ENCODE measurements at places on chromosomes 2 and 18.

- no peak for DNase-seq
Measured at GRCh38 chr2:47222826-47223554, 67.9 kb upstream of the STPG4 start.

DNA sequence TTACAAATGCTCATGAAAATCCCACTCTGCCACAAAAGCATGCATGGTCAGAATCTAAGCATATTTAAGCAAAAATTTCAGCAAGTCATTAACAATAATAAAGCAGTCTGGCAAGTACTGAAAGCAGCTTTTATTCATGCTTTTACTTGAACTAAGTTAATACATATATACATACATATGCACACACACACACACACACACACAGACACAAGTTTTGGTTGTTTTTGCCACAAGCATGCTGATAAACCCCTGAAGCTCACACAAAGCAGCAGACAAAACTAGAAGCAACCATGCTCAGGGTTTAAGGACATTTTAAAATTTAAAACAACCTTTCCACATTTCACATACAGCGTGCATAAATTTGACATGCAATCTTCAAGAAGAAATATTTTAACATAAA, 819.1 kb upstream of the FSHR start:
- no peak for DNase-seq

DNA sequence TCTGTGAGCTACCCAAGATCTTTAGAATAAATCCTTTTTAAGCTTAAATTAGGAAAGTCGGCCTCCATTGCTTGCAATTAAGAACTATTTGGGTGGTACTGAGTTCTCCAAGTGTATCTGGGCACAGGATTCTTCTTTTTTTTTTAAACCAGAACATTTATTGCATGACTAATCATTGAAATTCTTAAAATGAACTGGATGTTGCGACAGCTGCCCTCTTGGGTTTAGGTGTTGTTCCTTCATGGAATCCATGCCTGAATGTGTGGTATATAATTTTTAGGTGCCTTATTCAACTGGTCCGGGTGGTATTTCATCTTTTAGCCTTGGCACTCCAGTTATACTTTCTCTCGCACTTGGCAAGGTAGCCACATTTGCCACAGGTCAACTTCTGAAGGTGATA, 14.5 kb upstream of the KCNK3 start:
- DNase-seq = no peak

- DNase-seq = no peak
Measured at GRCh38 chr2:143732076-143732475, 602.9 kb downstream of the ARHGAP15 start.

DNA sequence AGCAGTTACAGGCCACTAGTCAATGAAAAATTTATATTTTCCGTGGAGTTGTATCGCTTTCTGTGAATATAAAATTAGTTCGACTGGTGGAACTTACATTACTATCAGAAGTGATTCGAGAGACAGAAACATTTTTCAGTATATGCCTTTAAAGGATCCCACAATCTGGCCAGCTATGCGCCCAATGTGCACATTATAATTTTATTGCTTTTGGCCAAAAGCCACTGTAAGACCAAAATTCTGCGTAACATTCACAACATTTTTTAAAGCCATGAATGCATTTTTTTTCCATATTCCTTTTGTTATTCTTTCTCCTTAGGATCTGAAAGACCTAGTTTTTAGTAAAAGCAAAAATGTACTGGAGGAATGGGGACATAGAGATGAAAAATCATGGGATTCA, 131.0 kb upstream of the CHAC2 start:
- DNase-seq = no peak

DNA sequence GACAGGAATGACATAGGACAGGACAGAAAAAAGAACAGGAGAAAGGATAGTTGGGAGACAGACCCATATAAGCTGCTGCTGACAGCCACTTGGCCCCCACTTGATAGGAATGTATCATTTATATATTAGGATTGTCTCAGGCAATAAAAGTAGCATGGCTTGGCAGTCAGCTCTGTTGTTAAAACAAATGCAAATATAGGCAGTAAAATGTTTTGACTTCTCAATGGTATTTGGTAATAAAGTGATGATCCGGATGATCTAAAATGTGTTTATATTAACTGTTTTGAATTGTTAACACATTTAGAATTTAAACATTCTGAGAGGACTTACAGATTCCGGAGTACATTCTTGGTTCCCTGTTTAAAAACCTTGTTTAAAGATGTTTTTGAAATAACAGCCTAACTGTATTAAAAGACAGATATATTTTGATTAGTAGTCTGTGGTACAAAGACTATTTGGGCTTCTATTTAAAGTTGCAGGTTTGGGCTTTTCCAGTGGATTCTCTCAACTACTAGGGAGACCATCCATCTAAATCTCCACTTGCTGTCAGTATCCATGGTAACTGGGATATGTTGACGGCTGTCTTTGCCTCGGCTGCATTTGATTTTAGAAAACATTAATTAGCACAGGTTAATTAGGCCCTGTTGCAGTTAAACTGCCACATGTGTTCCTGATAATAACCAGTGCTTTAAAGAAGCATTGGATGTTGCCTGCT, 147.6 kb downstream of the ESCO1 start:
- DNase-seq = no peak

DNA sequence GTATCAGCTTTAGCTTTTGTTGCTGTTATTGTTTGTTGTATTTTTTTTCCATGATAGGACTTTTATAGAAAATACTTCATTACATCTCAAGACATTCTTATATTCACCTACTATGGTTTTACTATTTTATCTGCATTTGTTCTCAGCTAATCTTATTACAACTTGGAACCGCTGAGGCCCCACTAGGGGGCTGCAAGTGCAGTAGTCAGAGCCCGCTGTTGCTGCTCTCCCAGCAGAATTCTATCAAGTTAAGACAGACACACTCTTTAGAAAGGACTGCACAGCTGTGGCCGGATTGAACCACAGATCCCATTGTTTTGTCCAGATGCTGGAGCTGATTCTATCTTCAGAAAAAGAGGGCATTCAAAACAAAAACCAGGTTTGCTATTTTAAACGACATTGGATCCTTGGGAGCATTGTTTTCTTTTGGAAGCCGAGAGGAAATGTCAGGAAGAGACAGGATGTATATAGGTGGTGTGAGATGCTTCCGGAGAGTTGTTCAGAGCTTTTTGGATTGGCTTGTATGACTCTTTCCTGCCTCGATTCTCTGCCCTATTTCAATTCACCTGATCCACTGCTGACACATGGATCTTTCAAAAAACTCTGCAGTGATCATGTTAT, 105.7 kb upstream of the GAREM1 start:
- no peak for DNase-seq

DNA sequence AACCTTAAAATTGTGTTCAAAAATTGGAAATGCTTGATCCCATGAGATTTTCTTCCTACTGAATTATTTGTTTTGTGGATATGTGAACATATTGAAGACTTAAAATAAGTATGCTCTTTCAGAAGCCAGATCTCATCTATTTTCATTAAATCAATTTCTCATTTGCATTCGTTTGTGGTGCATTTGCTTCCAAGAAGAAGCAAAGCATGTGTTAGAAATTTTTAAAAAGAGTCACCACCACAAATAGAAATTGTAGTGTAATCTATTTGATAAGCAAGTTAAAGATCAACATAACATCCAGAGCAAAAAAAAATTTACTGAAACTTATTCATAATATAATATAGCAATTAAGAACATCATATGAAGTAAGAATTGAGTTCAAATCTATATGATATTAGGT, 300.9 kb upstream of the SYT4 start:
- DNase-seq = no peak

GRCh38 chr2:30362468-30363081, 84.5 kb upstream of the LCLAT1 start:
- DNase-seq = no peak

GRCh38 chr2:70565039-70565731, 11.6 kb upstream of the TGFA start:
- DNase-seq = no peak

- no peak for DNase-seq
Measured at GRCh38 chr2:163703386-163703785, 32.4 kb downstream of the FIGN start.

DNA sequence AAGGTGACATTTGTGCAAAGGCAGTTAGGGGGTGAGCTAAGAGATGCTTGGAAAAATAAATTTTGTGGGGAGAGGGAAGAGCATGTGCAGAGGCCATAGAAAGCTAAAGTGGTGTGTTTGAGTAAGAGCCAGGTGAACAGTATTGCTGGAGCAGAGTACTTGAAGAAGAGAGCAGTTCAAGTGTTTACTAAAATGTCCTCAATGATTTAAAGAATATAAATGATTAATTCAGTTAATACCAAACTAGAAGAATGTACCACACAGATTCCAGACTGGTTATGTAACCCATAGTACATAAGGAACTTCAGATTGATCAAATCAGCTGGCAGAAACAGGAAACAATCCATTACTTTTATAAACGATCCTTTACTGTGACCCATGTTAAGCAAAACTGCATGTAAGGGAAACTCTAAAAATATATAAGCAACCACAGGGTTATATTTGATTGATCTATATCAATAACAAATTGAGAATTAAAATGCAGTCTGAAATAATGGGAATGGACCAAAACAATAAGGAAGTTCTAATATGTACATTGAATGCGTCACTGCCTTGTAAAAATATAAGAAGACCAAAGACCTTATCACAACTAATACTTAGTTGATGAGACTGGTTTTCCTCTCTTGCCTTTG, 76.9 kb downstream of the LDAH start:
- DNase-seq = no peak

DNA sequence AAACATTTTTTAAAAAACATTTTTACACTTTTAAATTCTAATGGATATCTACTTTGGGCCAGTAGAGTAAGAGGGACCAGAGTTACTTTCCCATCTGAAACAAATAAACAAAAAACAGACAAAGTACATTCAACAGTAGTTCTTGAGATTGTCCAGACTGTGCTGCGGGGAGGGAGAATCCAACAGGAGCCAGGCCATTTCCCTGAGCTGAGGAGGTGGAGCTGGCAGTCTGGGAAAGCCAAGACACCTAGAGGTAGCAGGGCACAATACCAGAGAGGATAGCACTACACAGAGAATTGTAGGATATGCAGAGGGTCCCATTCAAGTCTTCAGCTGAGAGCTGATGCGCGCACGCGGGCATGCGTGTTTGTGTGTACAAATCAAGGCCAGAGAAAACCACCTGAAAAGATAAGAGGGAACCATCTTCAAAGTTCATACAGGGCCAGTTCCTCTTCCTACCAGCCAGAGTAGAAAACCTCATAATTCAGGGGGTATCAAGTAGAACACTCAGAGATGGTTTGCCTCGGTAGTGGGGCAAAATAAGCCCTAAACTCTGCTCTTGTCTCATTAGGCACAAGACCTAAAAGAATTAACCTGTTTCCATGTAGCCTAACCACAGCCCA, 44.0 kb downstream of the PTRHD1 start:
- no peak for DNase-seq

GRCh38 chr2:9799011-9799596, 44.2 kb upstream of the TAF1B start:
- no peak for DNase-seq

GRCh38 chr2:88296247-88296646, 126.1 kb downstream of the THNSL2 start:
- no peak for DNase-seq

- DNase-seq = no peak
Measured at GRCh38 chr2:15023221-15023620, 390.7 kb downstream of the LRATD1 start.

DNA sequence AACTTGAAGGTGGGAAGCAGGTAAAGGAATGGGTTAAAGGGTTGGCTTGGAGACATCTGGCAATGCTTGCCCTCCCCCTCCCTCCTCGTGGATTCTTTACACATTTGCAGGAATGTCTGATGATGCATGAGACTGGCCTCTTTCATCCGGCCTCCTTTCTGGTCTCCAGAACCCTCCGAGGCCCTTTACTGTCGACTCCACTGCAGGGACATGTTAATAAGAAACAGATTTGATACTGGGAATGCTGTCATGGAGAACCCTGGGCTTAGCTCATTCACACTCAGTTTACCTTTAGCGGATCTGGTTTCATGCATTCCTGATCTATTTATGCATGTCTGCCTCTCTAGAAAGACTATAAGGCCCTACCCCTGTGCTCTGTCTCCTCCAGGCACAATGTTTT, 238.7 kb downstream of the TGIF1 start:
- DNase-seq = no peak

DNA sequence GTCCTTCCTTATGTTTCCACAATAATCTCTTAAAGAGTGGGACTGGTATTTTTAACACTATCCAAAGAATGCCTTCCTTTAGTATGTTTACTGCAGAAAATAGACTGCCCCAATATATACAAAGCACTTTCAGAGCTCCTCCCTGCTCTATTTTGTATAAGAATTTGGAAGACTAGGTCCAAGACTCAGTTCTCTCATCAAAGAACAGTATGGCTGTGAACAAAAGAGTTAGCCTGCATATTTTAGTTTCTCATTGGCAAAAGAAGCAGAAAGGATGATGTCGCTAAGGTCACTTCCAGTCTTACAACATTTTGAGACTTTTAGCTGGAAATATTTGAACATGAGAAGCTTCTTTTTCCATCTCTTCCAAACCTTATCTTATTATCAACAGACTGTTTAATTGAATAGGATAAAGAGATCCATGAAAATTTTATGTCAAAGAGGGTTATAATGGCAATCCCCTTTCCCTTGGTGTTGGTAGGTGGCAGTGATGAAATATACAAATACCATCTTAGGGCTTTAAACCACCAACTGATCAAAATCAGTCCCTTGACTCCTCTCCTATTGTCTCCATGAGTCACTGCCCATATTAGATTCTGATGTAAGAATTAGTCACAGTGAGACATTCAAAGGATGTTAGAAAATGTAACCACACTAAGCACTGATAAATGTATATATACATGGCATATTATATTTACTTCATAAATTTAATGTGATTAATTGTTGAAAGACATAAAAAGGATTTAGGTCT, 266.9 kb upstream of the DSEL start:
- DNase-seq = peak; percentile 31

DNA sequence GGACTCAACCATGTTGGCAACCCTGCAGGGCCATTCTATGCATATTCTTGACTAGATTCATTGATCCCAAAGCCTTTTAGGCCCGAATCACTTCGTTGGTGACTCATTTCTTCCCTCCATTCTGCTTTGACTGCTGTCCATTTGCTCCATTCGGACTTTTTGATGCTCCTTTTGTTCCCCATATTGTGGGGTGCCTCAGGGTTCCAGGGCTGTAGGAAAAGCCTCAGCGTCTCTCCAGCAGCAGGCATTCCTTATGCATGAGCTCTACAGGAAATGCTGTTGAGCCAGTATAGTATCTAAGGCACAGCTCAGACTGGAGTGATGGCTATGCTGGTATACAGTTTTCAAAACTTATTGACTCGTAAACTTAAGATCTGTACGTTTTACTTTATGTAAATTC, 292.6 kb downstream of the PRKCE start:
- DNase-seq = no peak

- DNase-seq = peak; percentile 62
Measured at GRCh38 chr18:27057519-27058234, 127.4 kb downstream of the CHST9 start.

DNA sequence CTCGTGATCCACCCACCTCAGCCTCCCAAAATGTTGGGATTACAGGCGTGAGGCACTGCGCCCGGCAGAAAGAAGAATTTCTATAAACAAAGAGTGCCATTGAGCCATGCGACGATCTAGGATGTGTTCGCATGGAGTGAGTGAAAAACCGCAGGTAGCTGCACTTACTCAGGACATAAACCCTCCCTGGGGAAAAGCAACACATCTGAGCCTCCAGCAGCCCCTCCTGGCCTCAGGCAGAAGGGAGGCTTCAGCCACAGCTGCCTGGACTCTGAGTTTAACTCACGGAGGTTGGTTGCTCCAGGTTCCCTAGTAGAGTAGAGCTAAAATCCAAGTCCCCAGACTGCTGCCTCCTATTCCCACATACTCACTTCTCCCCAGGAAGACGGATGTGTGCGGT, 11.3 kb upstream of the STK25 start:
- DNase-seq = no peak

- DNase-seq = no peak
Measured at GRCh38 chr2:205776720-205777119, 94.4 kb downstream of the NRP2 start.

All from NCI-H1930 (cell line).